Activated T-cell treated with anti-CD3 and anti-CD28 coated beads, Interleukin-2, amount 50 U/mL, for 72 hours (primary cell): ENCODE measurements at places on chromosomes 11 and 22.

GRCh38 chr11:44979543-44980399 is 29.1 kb upstream of the TP53I11 start:
- no peak for DNase-seq

DNA sequence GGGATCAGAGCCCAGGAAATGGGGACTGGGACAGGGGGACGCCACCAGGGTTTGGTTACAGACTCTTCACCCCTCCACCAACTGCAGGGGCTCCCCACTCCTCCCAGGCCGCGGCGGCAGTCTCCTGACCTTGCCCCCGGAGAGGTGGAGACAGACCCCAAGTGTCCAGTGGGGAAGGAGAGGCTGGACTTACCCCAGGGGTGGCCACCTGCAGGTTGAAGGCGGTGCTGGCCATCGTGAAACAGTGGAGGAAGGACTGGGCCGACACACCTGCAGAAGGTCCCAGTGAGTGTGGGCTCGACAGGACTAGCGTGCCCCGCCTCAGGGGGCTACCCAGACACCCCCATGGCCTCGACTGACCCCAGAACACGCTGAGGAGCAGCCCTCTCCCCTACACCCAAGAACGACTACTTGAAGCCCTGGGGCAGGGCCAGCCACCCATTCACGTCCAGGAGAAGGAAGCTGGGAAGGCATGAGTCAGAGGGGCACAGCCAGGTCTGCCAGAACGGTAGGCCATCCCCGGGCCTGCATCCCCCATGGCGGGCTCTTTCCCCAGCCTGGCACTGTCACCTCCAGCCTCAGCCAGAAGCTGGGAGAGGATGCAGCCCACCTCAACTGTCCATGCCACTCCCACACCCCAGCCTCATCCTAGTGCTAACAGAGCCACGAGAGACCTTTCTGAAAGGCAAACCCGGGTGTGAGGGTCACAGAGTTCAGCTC is 2.3 kb downstream of the GATD1 start:
- DNase-seq: no peak

GRCh38 chr11:105907319-105907718 is 114.7 kb downstream of the MSANTD4 start:
- no peak for DNase-seq

- DNase-seq: no peak
Observed at GRCh38 chr22:20926243-20926642, 9.0 kb downstream of the CRKL start.

DNA sequence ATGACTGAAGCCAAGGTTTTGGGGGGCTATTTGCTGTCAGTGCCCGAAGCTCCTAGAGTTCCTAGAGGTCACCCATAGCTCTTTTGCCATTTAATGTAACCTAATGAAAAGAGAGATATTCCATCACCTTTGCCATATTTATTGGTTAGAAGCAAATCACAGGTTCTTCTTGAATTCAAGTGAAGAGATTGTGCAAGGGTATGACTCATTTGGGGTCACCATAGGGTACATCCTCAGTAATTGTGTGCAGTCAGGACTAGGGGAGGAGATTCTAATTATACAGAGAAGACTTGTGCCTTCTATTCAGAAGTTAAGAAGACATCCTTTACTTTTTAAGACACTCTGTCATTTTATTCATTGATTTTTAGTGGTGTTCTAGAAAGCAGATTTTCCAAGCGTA is 6.9 kb upstream of the PRAME start:
- no peak for DNase-seq

DNA sequence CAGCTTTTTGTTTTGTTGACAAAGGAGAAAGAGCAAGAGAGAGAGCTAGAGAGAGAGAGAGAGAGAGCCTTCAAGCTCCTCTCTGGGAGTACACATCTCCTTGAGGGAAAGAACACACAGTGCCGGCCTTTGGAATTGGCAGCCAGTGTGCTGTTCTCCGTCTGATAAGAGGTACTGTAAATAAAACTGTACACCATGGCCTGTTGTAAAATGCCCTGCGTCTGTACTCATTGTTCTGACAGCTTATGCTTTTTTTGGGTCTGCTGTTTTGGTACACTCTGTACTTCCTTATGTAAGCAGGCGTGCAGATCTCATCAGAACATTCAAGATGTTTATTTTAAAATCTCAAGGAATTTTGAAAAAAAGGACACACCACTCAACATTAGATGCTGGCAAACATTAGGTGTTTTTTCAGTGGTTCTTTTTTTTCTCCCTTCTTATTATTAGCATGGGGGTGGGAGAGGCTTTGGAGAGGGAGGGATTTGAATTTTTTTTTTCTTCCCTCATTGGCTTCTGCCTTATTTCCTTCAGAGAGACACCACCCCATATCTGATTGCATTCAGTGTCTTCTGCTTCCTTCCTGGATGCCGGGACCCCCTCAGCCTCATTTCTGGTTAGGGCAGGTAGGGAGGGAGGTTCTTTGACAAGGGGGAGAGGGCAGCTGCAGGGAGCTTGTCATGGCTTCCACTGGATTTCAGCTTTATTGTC is 116.8 kb upstream of the NNMT start:
- no peak for DNase-seq

DNA sequence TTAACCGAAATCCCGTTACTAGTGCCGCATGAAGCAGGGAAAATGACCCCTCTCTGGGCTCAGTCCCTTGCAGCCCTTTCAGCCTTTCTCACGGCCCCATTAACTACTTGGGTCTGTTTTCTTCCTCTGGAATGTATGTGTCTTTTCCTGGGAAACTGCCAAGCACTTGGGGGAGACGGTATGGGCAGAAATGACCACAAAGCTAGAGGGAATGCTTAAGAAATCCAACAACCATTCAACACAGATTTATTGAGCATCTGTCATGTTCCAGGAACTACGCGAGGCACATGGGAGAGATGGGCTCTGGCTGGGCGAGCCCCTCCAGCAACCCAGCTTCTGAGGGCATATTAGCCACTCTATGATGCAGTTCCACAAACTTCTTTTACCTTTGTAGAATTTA is 462.6 kb downstream of the BUD13 start:
- DNase-seq: no peak

DNA sequence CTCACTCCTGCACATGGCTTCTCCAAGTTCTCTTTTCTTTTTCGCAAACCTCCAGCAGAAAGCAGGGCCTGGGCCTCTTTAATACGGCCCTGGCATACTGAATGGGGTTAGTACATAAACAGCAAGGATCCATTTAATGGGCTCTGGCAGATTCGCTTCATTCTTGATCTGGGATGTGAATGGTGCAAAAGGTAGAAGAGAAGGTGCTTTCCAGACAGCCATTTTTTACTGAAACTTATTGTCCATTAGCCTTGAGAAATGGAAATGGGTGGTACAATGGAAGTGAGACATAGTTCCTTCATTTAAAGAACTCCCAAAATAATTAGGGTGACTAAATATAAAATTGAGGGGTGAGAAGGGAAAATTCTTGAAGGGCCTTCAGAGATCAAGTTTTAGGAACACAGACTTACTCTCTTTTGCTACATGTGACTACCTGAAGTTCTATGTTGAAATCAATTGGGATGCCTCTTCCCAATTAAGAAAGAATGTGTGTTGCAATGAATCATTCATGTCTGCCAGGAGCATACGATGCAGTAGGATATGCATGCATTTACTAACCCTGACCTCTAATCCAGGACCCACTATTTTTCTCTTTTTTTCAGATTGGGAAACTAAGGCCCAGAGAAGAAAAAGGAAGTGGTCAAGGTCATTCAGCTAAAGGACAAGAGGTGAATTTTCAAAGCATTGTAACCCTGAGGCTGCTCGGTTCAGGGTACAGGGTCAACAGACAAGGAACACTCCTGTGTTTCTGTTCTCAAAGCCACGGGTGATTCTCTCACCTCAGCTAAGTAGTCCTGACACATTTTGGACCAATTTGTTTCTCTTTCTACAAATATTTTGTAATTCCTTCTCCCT is 144.1 kb downstream of the BBOX1 start:
- DNase-seq: no peak

DNA sequence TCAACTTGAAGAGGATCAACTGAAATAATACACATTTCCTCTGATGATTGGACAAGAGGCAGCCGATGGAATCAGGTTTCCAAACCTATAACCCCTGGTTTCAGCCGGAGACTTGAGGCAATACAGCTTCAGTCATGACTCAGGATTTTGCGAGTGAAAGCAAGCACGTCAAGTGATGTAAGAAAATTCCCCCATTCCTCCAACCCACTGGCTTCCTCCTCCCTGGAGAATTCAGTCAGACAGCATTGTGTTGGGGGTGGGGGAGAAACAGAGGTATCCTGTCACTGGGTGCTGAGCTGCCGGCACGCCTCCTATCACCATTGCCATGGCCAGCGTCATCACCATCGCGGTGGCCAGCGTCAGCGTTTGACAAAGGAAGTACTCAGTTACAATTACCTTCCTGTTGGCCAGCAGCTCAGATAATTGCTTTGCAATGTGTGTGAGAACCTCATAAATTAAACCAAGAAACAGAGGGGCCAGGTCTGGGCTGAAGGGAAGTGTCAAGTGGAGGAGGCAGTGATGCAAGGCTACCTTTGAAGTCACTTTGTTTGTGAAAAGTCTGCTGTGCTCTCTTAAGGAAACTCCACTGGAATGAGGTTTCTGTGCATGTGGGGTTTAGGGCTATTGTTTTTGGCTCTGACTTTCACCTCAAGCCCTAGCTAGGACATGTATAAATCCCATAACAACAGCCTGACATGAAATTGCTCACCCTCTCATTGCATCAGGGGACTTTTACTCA is 50.2 kb downstream of the LIF start:
- DNase-seq: peak; percentile 54
